ENCODE measurements at places on chromosomes 7 and 10. TPM values are rescaled to one million over a fixed set of nuclear protein-coding genes. Genes with fewer than 3 reads are reported as not detected.
A peak's percentile ranks its signal among the peaks of the same experiment; 100 is the strongest.

MMD2 gene
- not detected for total RNA-seq

NYAP1 gene
- total RNA-seq: 8.5 TPM

FBXL13 gene
- 6.0 TPM for total RNA-seq

MMS19 gene
- 57.0 TPM for total RNA-seq

NME8 gene
- not detected for total RNA-seq

MKX gene
- total RNA-seq: 11.3 TPM

PON1 gene
- total RNA-seq: 0.51 TPM

CRHR2 gene
- total RNA-seq: not detected

ALOX5 gene
- 6.3 TPM for total RNA-seq

DNA sequence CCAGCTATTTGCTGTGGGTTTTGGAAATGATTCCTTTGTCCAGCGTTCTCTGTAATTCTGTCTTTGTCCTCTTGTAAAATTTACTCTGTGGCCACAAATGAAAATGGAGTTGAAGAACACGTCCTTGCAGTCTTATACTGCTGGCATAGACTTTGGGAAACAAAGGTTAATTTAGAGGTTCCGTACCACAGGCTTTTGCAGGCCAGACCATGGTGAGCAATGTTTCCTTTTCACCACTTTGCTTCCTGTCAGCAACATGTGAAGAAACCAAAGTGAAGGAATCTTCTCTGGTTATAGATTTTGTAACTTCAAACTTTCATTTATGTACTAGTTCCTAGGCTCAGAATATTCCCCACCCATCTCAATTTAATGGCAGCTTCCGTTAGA is 488.5 kb downstream of the MDFIC start:
- H3K4me1 ChIP-seq: no peaks in the 10 kb centered on the region
- H3K27me3 ChIP-seq: no peaks in the 10 kb centered on the region
- no peak overlapping the region for H3K4me3 ChIP-seq
- no peak overlapping the region for H3K27ac ChIP-seq
- no peak for DNase-seq

DNA sequence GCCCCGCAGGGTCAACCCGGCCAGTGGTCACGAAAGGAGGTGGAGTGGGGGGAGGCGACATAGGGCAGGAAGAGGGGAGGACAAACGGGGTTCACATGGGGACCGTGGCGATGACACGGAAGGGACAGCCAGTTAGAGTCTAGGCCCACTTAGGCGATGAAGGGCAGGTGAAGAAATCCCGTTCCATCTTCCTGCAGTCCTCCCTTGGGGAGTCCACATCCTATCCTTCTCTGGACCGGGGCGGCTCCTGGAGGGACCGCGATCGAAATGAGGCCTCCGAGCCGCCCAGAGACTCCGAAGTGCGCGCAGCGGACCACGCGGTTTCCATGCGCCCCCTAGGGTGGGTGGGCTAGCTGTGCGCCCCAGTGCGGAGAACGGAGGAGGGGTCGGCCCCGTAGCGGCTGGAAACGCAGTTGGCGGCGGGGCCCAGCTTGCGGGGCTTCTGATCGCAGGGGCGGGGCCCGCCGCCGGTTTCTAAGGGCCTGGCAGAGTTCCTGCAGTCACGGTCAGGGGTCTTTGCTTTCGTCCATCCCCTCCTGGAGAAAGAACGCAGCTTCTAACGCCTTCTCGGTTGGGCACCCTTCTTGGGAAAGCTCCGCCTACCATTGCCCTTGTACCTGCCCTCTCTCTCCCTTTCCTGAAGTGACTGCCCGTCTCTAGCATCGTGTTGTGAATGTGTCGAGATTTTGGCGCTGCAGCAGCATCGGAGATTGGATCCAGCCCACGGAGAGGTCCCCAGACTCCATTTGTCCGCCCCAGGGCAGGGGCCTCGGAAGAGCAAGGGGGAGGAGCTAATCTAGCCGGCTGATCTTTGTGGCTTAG is 17.9 kb upstream of the TMEM225B start:
- no peak overlapping the region for H3K27ac ChIP-seq
- H3K4me1 ChIP-seq: peaks cover 4% of the 10 kb centered on the region
- H3K4me3 ChIP-seq: peak overlapping the region; percentile 53
- no peaks in the 10 kb centered on the region for H3K27me3 ChIP-seq

DNA sequence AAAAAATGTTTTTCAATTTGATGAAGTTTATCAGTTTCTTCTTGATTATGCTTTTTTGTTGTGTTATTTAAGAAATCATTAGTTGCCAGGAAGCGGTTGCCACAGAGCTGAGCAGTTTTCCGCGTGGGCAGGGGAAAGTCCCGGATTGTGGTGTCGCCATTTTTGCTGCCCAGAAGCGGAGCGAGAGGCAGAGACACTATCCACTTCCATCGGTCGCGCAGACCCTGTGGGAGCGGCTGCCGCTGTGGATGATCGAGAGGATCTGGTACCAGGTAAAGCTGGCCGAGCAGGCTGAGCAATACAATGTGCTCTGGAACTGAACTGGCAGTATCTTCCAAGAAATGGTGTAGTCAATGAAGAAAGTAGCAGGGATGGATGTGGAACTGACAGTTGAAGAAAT is 119.8 kb downstream of the ZNF736 start:
- H3K27ac ChIP-seq: no peak overlapping the region
- H3K4me3 ChIP-seq: no peak overlapping the region
- no peaks in the 10 kb centered on the region for H3K27me3 ChIP-seq

DNA sequence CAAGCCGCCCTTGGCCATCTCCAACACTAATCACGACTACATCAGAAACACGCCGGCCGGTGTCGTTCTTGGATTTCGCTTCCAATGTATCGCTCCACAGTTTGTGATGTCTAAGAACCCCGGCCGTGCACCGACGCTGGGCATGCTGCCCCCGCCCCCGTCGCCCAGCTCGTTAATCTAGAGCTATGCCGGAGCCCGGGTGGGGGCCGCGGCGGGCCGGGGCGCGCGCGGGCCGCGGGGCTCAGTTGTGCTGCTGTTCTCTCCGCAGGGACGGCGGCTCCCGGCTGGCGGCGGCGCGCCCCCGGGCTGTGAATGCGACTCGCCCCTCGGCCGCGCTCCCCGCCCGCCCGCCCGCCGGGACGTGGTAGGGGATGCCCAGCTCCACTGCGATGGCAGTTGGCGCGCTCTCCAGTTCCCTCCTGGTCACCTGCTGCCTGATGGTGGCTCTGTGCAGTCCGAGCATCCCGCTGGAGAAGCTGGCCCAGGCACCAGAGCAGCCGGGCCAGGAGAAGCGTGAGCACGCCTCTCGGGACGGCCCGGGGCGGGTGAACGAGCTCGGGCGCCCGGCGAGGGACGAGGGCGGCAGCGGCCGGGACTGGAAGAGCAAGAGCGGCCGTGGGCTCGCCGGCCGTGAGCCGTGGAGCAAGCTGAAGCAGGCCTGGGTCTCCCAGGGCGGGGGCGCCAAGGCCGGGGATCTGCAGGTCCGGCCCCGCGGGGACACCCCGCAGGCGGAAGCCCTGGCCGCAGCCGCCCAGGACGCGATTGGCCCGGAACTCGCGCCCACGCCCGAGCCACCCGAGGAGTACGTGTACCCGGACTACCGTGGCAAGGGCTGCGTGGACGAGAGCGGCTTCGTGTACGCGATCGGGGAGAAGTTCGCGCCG is 1.9 kb downstream of the VWC2 start:
- H3K36me3 ChIP-seq: no peaks in the 10 kb centered on the region
- H3K4me1 ChIP-seq: peaks cover 4% of the 10 kb centered on the region
- H3K27ac ChIP-seq: peak overlapping the region; percentile 88
- DNase-seq: peak; percentile 24
- H3K4me3 ChIP-seq: peak overlapping the region; percentile 57
- H3K27me3 ChIP-seq: no peaks in the 10 kb centered on the region

GRCh38 chr10:106053061-106053460 is 1111.4 kb downstream of the SORCS1 start:
- H3K27ac ChIP-seq: no peak overlapping the region
- no peak for DNase-seq
- no peaks in the 10 kb centered on the region for H3K36me3 ChIP-seq

- no peak overlapping the region for H3K4me3 ChIP-seq
- H3K27me3 ChIP-seq: no peaks in the 10 kb centered on the region
- no peak overlapping the region for H3K27ac ChIP-seq
- H3K36me3 ChIP-seq: no peaks in the 10 kb centered on the region
- DNase-seq: no peak
- H3K4me1 ChIP-seq: no peaks in the 10 kb centered on the region
Observed at GRCh38 chr7:122652876-122653275, 46.0 kb downstream of the RNF133 start.

DNA sequence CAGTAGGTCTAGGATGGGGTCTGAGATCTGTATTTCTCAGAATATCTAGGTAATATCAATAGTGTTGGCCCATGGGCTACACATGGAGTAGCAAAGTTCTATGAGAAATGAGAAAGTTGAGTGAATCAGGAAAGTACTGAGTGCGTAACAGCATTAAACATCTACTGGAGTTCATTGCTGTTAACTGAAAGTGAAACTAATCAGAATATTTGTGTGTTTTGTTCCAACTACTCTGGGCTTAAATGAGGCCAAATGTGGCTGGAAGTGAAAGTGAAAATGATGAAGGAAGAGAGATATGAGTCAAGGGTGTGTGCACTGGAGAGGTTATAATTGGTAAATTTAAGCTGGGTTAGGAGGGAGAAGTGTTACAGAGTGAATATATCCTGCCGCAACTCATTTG is 46.5 kb downstream of the TMEM106B start:
- no peak overlapping the region for H3K4me3 ChIP-seq
- no peak for DNase-seq
- no peaks in the 10 kb centered on the region for H3K27me3 ChIP-seq
- H3K36me3 ChIP-seq: no peaks in the 10 kb centered on the region
- no peaks in the 10 kb centered on the region for H3K4me1 ChIP-seq

- no peaks in the 10 kb centered on the region for H3K36me3 ChIP-seq
- H3K27ac ChIP-seq: no peak overlapping the region
- no peak for DNase-seq
- H3K4me3 ChIP-seq: no peak overlapping the region
Observed at GRCh38 chr7:7966141-7966734, 2.4 kb upstream of the GLCCI1 start.

- no peaks in the 10 kb centered on the region for H3K36me3 ChIP-seq
- DNase-seq: no peak
- no peak overlapping the region for H3K4me3 ChIP-seq
- H3K27ac ChIP-seq: no peak overlapping the region
Observed at GRCh38 chr7:46029111-46029704, 108.1 kb upstream of the IGFBP3 start.

All from ovary (tissue), 10 donors.